ENCODE measurements at places on chromosomes 7 and 10. TPM values are rescaled to one million over a fixed set of nuclear protein-coding genes. Genes with fewer than 3 reads are reported as not detected.

Gene LIPK
- not detected for total RNA-seq

DNA sequence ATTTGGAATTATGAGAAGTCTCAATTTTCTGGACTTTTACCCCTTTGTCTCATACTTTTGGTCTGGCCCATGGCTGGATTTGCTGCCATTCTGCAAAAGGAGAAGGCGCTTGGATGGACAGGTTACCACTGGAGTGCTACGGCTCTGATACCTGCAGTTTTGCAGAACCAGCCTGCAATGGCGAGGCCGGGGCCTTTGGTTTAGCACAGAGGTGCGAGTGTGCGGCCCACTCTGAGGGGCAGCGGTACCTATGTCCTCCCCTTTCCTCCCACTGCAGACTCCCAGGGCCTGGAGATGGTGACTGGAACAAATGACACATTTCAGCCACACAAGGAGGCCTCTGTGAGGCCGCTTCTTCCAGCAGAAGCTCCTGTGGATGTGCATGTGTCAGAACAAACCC is 11.9 kb downstream of the ZNF777 start:
- DNase-seq, result no peak
- H3K4me1 ChIP-seq, result peaks cover 5% of the 10 kb centered on the region
- no peak overlapping the region for H3K27ac ChIP-seq
- peaks cover 55% of the 10 kb centered on the region for H3K36me3 ChIP-seq

Gene OPALIN
- total RNA-seq, result not detected

GRCh38 chr7:113125728-113126127 is 7.4 kb upstream of the SMIM30 start:
- no peak for DNase-seq
- peaks cover 4% of the 10 kb centered on the region for H3K4me1 ChIP-seq
- no peak overlapping the region for H3K27ac ChIP-seq
- no peak overlapping the region for H3K4me3 ChIP-seq

Gene VPS37D
- total RNA-seq, result 0.25 TPM

Data from activated CD4-positive, alpha-beta T cell treated with anti-CD3 and anti-CD28 coated beads, Interleukin-2, amount 10 ng/mL, durations not matched to agents 7 days and 5 days (primary cell).